ENCODE measurements at places on chromosomes 6 and 20.
A peak's percentile ranks its signal among the peaks of the same experiment; 100 is the strongest.

DNA sequence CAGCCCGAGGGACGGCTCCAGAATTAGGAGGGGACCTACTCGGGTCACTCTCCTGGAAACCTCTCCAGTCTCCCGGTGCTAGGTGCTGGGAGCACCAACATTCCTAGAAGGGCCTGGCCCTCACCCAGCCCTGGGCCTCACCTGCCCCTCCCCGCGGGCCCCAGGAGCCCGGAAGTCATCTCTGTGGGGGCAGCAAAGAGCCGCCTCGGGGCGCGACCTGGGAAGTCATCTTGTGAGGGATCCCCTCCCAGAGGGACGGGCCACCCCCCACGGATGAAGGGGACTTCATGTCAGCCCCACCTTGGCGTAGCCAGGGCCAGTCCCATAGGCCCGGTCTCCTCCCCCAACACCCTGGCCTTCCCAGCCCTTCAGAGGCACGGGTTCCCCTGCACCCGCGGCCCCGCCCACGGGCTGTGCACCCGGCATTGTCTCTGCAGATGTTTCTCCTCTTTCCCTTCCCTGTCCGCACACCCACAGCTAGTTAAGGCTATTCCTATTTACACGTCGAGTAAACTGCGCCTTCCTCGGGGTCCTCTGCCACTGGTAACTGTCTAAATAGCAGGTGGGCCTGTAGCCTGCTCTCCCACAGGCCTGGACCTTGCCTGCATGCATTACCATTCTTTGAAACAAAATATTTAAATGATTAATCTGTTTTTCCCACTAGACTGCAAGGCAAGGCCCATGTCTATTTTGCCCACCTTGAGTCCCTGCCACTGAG, 896 bp upstream of the RNASET2 start:
- DNase-seq, result no peak

DNA sequence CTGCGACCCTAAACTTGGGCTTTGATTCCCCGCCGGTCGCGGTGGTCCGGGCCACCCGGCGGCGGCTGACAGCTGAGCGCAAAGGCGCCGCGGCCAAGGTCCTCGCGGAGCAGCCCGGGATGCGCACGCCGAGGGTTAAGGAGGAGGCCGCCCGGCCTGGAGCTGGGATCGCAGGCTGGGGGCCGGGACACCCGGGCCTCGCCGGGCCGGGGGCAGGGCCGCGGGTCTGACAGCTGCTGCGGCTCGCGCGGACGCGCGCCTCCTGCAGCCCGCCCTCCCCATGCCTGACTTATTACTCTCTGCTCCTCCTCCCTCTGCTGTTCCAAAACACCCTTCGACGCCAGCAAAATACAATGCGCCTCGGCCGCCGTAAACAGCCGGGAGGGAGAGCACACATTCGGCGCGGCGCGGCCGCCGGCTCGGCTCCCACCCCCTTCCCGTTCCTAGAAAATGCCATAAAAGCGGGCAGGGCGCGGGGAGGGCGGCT, 746 bp downstream of the BACH2 start:
- DNase-seq, result peak; percentile 35

- no peak for DNase-seq
Measured at GRCh38 chr6:150725795-150726194, 126.1 kb downstream of the PLEKHG1 start.

DNA sequence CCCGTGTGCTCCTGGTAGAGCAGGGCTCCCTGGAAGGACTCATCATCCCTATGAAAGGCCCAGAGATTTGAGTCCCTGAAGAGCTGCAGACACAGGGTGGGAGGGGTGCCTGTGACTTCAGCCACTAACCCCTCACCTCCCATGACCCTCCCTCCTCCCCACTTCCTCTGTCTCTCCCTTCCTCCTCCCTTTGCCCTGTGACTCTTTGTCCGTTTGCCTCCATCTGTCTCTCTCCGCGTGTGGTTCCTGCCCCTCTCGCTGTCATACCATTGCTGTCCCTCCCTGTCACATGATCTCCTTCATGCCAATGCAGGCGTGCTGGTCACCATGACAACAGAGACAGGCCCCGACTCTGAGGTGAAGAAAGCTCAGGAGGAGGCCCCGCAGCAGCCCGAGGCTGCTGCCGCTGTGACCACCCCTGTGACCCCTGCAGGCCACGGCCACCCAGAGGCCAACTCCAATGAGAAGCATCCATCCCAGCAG, 19.0 kb downstream of the EPB41L1 start:
- no peak for DNase-seq

DNA sequence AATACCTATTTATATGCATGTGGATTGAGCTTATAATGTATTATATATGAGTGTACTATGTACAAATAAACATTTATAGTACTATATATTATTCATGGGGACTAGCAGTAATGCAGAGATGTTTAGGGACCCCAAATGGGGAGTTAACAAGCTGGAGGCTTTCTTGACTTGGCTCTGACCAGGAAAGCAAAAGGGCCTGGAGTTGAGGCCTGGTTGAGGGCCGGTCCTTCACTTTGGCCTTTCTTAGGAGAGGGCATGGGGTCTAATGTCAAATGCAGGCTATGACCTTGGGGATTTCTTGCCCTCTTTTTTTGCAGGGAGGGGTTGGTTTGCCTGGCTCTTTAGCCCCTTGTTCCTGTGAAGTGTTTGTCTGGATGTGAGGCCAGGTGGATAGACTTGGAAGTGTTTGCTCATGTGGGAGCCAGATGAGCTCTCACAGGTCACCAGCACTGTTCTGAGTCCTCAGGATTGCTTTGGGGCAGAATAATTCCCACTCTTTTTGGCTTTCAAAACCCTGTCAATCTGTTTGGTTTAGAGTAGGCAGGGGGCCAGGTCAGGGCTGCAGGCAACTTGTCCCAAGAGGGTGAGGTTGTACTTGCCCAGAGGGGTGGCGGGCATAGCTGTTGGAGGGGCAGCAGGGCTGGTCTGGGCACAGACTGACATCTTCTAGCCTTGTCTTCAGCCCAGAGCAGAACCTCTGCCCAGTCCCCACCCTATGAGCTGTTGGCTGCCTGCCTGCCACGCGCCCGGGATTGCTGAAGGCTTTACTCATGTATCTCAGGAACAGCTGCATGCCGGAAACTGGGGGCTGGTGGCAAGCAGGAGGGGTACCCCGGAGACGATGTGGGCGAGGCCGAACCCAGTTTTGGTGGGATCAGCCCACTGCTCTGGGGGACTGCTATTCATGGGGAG, 14.6 kb downstream of the TJAP1 start:
- DNase-seq, result peak; percentile 56

DNA sequence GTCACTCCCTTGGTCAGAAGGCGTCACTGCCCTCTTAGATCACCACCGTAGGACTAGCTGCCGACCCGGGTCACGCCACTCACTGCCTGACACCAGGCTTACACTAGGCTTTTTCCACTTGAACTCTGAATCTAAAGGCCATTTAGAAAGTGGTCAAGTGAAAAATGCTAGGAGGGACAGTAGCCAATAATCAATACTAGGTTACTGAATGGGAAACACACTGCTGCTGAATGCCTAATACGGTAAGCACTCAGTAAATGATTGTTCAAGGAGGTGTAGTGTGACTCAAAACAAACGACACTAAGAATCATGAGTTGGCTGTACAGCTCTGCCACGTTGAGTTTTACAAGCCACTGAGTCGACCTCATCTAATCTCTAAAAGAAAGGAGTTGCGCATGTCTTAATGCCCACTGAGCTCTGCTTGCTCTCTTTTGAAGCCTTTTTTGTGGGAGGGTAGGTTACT, 760 bp upstream of the IBTK start:
- no peak for DNase-seq

- DNase-seq, result no peak
Measured at GRCh38 chr6:154868143-154868594, 126.9 kb upstream of the TIAM2 start.

DNA sequence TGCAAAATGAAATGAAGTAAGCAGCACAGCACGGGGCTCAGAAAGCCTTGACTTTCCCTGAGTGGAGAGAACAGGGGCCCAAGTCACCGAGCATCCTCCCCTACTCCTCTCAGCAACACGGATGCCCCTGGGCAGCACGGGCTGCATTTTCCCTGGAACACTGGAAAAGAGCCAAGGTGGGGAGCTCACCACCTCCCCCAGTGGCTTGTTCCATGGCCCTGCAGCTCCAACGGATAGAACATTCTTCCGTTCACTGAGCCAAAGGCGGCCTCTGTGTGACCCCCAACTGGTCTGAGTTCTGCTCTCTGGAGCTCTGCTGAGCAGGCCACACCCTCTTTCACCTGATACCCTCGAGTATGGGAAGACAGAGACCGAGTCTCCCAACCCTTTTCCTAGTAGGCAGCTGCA, 20.8 kb upstream of the EMILIN3 start:
- DNase-seq, result no peak

GRCh38 chr6:35151466-35151865, 10.3 kb upstream of the TCP11 start:
- no peak for DNase-seq

- DNase-seq, result no peak
Measured at GRCh38 chr6:137767911-137768690, 99.0 kb upstream of the TNFAIP3 start.

- DNase-seq, result no peak
Measured at GRCh38 chr6:45959534-45960145, 56.0 kb downstream of the CLIC5 start.

GRCh38 chr6:89436226-89436625, 3.3 kb downstream of the ANKRD6 start:
- DNase-seq, result no peak

DNA sequence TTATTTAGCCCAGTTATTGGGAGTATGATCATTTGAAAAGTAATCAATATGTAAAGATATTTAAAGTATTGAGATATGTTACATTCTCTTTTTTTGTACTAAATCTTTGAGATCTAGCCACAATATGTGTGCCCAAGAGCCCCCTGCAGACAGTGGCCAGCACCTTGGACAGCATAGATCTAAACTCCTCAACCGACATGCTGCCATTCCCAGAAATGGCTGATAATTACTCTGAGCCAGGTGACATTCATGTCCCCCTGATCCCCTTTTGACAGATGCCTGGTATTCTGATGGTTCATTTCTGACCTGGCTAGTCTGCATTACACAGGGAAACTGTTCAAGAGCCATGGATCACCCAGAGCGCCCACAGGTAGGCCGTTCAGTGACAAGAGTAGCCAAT, 177.1 kb downstream of the ZDHHC14 start:
- DNase-seq, result no peak

GRCh38 chr6:138507977-138508675, 8.8 kb upstream of the NHSL1 start:
- no peak for DNase-seq

DNA sequence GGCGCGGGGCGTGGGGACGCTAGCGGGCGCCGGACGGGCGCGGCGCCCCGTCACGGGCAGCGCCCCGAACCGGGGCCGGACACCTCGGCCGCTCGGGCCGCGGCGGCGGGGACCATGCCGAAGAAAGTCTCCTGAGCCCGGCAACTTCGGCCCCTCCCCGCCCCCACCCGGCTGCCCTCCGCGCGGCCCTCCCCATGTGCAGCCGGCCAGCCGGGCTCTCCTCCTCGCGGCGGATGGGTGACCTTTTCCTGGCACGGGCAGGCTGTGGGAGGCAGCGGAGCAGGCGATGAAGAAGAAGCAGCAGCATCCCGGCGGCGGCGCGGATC, 278 bp downstream of the UST start:
- DNase-seq, result no peak

DNA sequence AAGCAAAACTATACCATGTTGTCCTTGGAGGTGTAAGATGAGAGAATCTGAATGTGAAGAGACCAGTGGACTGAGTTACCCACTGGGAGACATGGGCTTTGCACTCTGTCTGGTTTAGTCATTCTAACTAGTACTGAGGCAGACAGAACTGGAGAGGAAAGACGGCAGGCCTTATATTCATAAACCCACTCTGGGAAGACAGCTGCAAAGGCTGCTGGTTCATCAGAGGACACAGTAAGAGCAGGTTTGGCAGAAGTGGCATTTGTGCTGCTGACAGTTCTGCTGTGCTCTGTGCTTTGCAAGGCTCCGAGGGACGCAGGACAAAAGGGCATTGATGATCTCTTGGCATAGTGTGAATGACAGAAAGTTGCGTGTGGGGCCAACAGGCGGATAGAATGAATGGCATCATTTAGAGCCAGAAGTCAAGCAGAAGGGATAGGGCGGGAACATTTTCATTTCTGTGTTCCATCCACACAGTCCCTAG, 142.3 kb upstream of the TENT5A start:
- no peak for DNase-seq

GRCh38 chr6:41636833-41637193, 1.5 kb upstream of the MDFI start:
- no peak for DNase-seq

- DNase-seq, result no peak
Measured at GRCh38 chr6:90406957-90407356, 110.3 kb upstream of the BACH2 start.

DNA sequence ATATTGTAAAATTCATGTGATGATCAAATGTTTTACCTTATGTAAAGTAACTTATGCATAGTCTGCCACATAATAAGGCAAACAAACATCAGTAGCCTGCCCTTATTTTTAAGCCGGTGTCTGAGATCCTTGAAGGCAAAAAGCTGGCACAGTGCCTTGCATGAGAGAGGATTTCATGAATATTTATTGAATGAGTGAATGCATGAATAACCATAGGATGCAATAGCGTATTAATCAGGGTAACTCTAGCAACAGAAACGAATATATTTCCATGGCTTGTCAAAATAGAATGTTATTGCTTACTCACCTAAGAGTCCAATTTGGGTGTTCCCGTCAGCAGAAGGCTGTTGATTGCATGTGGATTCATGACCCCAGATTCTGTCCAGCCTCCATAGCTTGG, 34.9 kb downstream of the BTBD3 start:
- no peak for DNase-seq

GRCh38 chr6:165849534-165850430, 186.7 kb upstream of the PDE10A start:
- no peak for DNase-seq

DNA sequence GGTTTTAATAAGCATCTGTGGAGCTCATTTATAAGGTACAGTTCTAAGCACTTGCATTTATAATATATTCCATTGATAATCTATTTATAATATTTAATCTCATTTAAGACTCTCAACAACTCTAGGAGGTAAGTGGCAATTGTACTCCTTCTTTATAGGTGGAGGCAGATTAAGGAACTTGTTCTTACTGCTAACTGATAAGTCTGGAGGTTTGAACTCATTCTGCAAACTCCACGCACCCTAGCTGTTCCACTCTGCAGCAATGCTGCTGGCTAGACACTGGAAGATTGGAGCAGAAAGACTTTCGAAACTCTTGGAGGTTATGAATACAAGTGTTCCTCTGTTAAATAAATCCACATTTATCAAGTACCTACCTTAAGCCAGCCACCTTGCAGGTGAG, 793 bp upstream of the HDAC2 start:
- no peak for DNase-seq

GRCh38 chr6:98639089-98639635, 195.2 kb upstream of the POU3F2 start:
- no peak for DNase-seq
